ENCODE measurements at places on chromosomes 3 and 15.

- no peak for DNase-seq
Observed at GRCh38 chr3:10524799-10525301, 19.5 kb upstream of the ATP2B2 start.

- DNase-seq: no peak
Observed at GRCh38 chr15:74585191-74585590, 30.4 kb upstream of the CLK3 start.

DNA sequence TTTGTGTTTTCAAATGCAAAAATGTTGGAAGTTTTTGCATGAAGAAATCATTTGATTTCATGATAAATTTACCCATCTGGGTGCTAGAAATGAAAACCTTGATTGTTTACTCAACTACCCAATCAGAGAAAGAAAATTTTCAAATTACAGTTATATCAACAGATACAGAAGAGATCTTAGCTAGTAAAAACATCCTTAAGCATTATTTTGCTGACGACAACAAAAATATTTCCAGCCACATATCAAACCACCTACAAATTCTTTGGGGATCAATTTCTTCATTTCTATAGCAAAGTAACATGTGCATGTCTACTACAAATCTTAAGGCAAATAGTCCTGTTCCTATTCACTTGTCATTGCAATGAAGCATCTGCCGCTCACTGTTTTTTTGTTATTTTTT lies 530.3 kb downstream of the ZIC1 start:
- DNase-seq: no peak

DNA sequence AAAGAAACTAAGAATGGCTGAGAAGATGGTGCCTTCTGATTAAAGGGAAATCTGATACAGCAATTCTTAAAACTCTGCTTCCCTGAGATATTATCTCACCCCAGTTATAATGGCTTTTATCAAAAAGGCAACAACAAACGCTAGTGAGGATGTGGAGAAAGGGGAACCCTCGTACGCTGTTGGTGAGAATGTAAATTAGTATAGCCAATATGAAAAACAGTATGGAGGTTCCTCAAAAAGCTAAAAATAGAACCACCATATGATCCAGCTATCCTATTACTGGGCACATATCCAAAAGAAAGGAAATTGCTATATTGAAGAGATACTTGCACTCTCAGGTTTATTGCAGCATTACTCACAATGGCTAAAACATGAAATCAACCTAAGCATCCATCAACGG lies 65.1 kb downstream of the GOLIM4 start:
- no peak for DNase-seq

All from stimulated activated CD4-positive, alpha-beta T cell treated with anti-CD3 and anti-CD28 coated beads, TNF-alpha, amount 100 ng/mL, for 4 hours (primary cell).